ENCODE measurements at places on chromosomes 6 and 20.

DNA sequence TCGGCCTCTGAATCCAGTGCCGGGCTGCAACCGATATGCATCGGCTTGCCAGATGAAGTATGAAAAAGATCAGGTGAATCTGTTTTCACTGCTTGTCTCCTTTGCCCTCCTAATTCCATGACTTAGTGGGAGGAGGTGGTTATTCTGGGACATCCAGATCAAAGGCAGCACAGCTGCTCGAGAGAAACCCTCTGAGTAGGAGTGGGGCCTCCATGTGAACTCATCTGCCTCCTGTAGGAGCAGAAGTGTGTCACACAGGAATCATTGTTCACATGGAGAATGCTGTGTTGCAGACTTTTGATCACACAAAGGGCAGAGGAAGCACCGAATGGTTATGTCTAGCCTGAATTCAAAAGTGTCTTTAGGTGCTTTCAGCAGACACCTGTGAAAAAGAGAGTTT lies 73.1 kb upstream of the SLC22A1 start:
- DNase-seq = no peak

GRCh38 chr6:73231986-73232391 lies 6.7 kb upstream of the KHDC1L start:
- no peak for DNase-seq

DNA sequence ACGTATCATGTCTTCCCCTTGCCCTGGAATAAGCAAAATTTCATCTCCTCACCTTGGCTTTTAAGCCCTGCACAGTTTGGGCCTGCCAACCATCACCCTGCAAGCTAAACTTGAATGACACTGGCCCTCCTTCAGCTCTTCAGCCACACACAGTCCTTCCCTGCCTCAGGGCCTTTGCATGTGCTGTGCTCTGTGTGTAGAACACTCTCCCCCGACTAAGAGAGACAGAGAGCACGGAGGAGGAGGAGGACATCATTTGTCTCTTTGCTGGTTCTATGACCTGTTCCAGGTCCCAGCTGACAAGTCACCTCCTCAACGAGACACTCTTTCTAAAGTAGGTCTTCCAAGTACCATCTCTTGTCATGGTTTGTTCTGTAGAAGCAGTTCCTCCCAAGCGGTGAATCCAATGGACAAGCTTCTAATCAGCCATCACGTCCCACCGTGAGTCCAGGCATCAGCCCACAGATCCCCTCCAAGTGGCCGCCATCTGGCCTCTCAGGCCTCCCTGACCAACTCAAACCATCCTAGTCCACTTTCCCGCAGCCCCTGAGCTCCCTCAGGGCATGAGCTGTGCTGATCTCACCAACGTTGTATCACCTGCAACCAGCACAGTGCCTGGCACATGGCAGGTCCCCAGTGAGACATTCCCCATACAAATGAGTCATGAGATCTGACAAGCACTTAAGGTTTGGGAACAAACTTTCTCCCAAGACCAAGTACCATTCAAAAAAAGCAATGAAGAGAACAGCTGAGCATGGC lies 30.5 kb downstream of the NFATC2 start:
- peak; percentile 32 for DNase-seq

- no peak for DNase-seq
These were observed 75.0 kb upstream of the SULF2 start for GRCh38 chr20:47860049-47860830.

GRCh38 chr6:135906972-135907465 lies 55.5 kb downstream of the PDE7B start:
- no peak for DNase-seq

- DNase-seq = no peak
These were observed 7.9 kb downstream of the ADRM1 start for GRCh38 chr20:62310757-62311121.

DNA sequence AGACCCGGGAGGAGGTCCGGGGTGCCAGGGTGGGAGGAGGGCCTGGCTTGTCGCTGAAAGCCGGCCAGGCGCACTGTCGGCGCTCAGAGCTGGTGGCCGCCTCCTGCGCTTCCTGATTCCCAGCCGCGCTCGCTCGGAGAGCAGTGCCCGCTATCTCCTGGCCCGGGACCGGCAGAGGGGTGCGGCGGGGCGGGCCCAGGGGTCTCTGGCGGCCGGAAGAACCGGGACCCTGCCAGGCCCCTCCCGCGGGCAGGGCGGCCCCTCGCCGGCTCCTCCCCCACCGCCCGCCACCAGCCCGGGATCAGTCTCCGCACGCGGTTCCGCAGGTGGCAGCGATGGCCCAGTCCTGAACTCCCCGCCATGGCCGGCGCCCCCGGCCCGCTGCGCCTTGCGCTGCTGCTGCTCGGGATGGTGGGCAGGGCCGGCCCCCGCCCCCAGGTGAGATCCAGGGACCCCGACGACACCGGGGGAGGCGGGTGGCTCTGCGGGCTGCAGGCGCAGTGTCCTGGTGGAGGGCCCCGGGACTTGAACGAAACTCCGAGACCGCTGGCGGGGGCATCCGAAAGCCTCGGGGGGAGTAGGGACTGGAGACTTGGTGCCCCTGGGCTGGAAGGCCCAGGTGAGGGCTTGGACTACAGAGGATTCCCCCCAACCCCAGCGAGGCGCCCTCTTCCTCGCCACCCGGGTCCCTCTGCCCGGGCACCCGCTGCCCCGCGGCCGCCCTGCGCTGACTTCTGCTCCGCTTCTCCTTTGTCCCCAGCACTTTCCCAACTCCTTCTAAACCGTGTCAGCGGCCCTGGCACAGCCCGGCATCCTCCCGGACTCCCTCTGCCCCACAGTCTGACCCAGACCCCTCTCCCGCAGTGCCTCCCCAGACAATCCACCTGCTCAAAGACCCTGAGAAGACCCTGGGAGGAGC lies at the start of gene GLP1R:
Gene GLP1R, plus strand, starts transcription at position 301 of the 919 bp plus-strand sequence. Its CDS starts 60 bp downstream, at position 361.
- DNase-seq = peak; percentile 24

- no peak for DNase-seq
These were observed 8.7 kb downstream of the APMAP start for GRCh38 chr20:24983896-24984295.

- DNase-seq = no peak
These were observed 262.0 kb downstream of the HIVEP2 start for GRCh38 chr6:142682985-142683384.

- DNase-seq = no peak
These were observed 720.6 kb downstream of the RFPL4B start for GRCh38 chr6:113067612-113068275.

DNA sequence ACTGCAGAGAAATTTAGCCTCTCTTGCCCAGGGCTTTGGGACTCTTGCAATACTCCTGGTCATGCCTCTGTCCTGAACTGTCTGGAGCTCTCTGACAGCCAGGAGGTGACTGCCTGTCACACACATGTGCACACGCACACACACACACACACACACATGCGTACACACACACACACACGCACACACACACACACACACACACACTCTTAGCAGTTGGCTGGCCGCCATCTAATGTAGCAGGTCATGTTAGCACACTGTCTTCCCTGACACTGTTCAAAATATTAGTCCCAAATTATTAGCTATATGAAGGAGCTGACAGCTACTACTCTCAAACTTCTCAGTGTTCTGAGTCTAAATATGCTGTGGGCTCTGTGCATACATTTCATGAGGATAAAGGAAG lies 60.9 kb downstream of the IPCEF1 start:
- DNase-seq = no peak
